ENCODE measurements at places on chromosomes 3 and 15.
A peak's percentile ranks its signal among the peaks of the same experiment; 100 is the strongest.

- no peak for DNase-seq
Observed at GRCh38 chr3:113873814-113874526, 35.4 kb downstream of the GRAMD1C start.

GRCh38 chr3:37816271-37816670 lies 45.4 kb upstream of the CTDSPL start:
- no peak for DNase-seq

DNA sequence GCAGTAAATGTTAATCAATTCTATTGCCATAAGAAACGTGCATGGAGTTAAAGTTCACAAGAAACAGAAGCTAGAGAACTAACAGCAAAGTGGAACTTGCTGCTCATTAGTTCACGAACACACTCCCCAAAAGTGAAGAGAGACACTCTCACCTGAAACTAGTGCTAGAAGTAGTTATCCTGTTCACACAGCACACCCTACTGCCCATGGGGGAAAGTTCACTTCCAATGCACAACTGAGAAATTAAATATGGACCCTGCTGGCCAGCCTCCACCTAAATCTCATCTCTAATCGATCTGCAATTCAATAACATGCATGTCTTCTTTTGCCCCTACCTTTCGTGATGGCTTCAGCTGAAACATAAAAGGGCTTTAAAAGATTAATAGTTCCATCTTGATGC lies 39.4 kb upstream of the FRMD4B start:
- peak; percentile 73 for DNase-seq

GRCh38 chr15:44584162-44584749 lies 47.3 kb downstream of the EIF3J start:
- peak; percentile 66 for DNase-seq

DNA sequence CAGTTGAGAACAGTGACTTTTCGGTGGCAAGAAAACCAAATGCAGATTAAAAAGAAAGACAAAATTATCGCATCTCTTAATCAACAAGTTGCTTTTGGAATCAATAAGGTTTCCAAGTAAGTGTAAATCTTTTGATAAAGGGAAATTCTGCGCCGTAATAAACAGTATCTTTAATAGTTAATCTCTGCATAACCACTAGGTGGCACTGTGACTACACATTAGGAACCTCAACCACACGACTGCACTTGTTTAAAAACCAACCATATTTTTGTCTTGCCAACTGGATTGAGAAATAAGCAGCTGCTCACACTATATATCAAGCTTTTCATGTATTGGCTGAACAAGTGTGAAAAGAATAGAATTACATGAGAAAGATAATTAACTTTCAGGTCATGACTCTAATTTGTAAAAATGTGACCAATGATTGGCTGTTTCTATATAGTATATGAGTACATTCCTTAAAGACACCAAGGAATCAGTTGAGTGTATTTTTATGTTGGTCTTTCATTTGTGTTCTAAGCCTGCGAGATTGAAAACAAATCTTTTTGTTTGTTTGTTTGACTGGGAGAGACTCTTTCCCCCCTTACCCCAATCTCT lies 72.7 kb downstream of the DZIP3 start:
- peak; percentile 78 for DNase-seq

DNA sequence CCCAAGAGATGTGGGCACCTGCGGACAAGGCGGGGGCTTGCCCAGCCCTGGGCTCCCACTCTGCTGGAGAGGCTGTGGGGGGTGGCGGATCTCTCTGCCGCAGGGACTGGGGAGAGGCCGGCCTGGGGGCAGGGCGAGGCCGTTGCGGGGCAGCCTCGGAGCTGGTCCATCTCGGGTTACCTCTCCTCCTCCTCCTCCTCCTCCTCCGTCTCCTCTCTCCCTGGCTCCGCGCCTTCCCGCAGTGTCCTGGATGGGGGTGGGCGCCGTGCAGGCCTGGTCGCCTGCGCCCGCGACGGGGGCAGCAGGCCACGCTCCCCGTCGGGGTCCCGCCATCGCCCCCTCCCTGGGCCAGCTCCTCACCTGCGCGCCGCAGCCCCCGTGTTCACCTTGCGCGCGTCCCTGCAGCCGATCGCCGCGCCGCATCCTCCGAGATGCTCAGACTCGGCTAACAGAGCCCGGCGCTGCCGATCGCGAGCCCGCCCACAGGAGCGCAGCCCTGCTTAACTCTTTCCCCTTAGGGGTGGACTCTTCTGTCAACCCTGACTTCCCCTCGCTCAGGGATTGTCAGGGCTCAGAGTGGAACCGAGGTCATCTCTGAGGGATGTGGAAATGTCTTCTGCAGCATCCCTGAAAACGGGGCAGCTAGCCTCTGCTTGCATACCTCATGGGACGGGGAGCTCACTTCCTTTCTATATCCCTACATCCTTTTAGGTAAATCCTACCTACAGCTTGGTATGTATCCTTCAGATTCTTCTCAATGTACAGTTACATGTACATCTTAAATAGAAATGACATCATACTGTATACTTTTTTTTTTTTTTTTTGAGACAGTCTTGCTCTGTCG lies at the start of gene PRRT3:
Gene PRRT3, minus strand, starts transcription at position 447 of the 844 bp plus-strand sequence. CDS start 2,293 bp downstream, outside the sequence.
- peak; percentile 88 for DNase-seq

DNA sequence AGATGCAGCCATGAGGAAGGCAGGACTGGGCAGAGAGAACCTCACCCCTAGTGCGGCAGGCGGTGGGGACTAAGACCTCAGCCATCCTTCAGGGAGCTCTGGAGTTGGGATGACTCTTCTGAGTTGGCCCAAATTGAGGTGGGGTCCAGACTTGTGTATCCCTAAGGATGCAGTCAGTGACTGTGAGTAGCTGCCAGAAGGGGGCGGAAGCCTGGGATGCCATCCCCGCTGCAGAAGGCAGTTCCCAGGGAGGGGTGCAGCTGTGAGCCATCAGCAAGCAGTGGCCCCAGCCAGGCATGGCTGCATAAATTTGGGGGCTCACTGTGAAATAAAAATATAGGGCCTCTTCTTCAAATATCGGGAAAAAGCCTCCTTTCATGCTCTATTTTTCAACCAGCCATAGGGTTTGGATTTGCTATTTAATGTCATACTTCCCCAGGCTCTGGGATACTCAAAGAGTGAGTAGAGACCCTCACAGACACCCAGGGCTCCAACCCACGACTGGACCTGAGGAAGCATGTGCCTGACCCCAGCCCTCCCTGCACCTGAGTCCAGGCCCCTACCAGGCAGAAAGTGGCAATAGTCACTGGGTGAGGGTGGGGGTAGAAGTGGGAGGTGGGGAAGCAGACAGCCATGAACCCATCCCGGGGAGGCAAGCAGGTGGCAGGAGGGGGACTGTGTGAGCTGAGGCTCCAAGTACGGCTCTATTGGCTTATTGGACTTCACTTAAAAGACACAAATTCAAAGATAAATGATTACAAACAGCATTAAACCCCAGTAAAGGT lies 30.5 kb downstream of the GRK7 start:
- DNase-seq = peak; percentile 87

GRCh38 chr15:86488046-86488445 lies 408.4 kb downstream of the AGBL1 start:
- no peak for DNase-seq

GRCh38 chr3:127792541-127793292 lies 29.6 kb downstream of the MGLL start:
- no peak for DNase-seq

DNA sequence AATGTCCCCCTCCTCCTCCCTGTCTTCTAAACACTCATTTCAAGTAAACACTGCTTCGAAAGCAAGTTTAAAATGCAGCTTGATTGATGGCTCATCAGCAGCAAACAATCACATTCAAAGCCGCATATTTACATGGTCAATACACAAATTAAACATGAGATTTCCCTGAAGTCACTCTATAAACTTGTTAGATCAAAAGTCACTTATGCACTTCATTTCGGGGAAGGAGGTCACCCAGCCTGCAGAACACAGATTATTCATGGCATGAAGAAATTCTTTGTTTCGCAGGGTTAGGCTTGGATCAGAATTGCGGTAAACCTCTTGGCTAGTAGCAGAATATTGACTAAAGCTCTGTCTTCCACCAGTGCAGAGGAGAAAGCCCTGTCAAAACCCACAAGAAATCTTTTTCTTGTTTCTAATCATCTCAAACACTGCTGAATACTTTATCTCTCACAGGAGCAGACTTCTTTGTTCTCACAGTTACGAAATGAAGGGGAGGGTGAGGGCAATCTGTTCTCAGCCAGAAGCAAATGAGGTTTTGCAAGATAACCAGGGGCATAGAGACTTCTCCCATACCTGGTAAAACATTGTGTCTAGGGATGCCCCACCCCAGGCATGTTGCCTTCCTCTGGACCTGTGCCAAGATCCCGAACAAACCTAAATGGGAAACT lies 133.3 kb upstream of the CHL1 start:
- no peak for DNase-seq
